A549 treated with Hydrocortisone at 1 μM for 4 hours (cell line): ENCODE measurements at places on chromosomes 6 and 20. TPM values are rescaled to one million over a fixed set of nuclear protein-coding genes. Genes with fewer than 3 reads are reported as not detected.

The CRIP3 gene
- total RNA-seq: 0.31 to 0.45 TPM (median 0.37 TPM) in 4 of 5 replicates, not detected in the other

The SAPCD1 gene
- 2.6 to 4.9 TPM (median 3.2 TPM) in 5 replicates for total RNA-seq

The APOBEC2 gene
- total RNA-seq: not detected in 5 replicates

The TULP1 gene
- total RNA-seq: not detected in 5 replicates

The CFB gene
- total RNA-seq: 1.7 to 2.3 TPM (median 1.9 TPM) in 5 replicates

The MUC22 gene
- 0.01 to 0.03 TPM (median 0.02 TPM) in 4 of 5 replicates, not detected in the other for total RNA-seq

The CRYBG1 gene
- total RNA-seq: 0.50 to 0.73 TPM (median 0.56 TPM) in 5 replicates

The RPS10 gene
- 1,829 to 2,220 TPM (median 2,047 TPM) in 5 replicates for total RNA-seq

The MCM8 gene
- total RNA-seq: 19.8 to 28.8 TPM (median 23.8 TPM) in 5 replicates

The AK9 gene
- total RNA-seq: 0.88 to 1.9 TPM (median 1.0 TPM) in 5 replicates

The GNAS-AS1 gene
- total RNA-seq: not detected in 5 replicates

The COX4I2 gene
- not detected in 5 replicates for total RNA-seq

The TP53TG5 gene
- total RNA-seq: not detected in 5 replicates

The CAGE1 gene
- not detected in 5 replicates for total RNA-seq

The RWDD2A gene
- total RNA-seq: 1.4 to 1.8 TPM (median 1.6 TPM) in 5 replicates

The CGA gene
- total RNA-seq: 0.24 to 0.59 TPM (median 0.39 TPM) in 5 replicates

The NHSL1 gene
- 3.0 to 4.8 TPM (median 3.4 TPM) in 5 replicates for total RNA-seq

The SLC25A27 gene
- 0.32 to 0.61 TPM (median 0.40 TPM) in 5 replicates for total RNA-seq

The CRISP3 gene
- not detected in 5 replicates for total RNA-seq

The DLL1 gene
- 0.10 to 0.33 TPM (median 0.16 TPM) in 5 replicates for total RNA-seq

The HEY2 gene
- 0.05 to 0.07 TPM (median 0.06 TPM) in 3 of 5 replicates, not detected in the others for total RNA-seq

The ULBP3 gene
- 2.5 to 4.9 TPM (median 3.4 TPM) in 5 replicates for total RNA-seq
